ENCODE measurements at places on chromosomes 1 and 21.

- no peaks in the 10 kb centered on the region for H3K36me3 ChIP-seq
- DNase-seq = no peak
- H3K4me3 ChIP-seq = no peak overlapping the region
Observed at GRCh38 chr1:34266127-34266951, 89.6 kb downstream of the C1orf94 start.

- no peaks in the 10 kb centered on the region for H3K4me1 ChIP-seq
- no peaks in the 10 kb centered on the region for H3K36me3 ChIP-seq
- DNase-seq = no peak
- H3K4me3 ChIP-seq = no peak overlapping the region
- no peaks in the 10 kb centered on the region for H3K27me3 ChIP-seq
- H3K27ac ChIP-seq = no peak overlapping the region
Observed at GRCh38 chr1:232134365-232134764, 495.6 kb downstream of the SIPA1L2 start.

- H3K27ac ChIP-seq = peak overlapping the region; percentile 86
- no peak overlapping the region for H3K4me3 ChIP-seq
- H3K27me3 ChIP-seq = no peaks in the 10 kb centered on the region
- no peak for DNase-seq
- H3K36me3 ChIP-seq = no peaks in the 10 kb centered on the region
- H3K4me1 ChIP-seq = peaks cover 14% of the 10 kb centered on the region
Observed at GRCh38 chr1:12539705-12540579, 78.1 kb downstream of the DHRS3 start.

- peak overlapping the region; percentile 69 for H3K4me3 ChIP-seq
- no peaks in the 10 kb centered on the region for H3K27me3 ChIP-seq
- peak overlapping the region; percentile 80 for H3K27ac ChIP-seq
- peaks cover 3% of the 10 kb centered on the region for H3K4me1 ChIP-seq
- DNase-seq = no peak
- no peaks in the 10 kb centered on the region for H3K36me3 ChIP-seq
Observed at GRCh38 chr1:218348628-218349071, 3.5 kb downstream of the TGFB2 start.

- no peaks in the 10 kb centered on the region for H3K27me3 ChIP-seq
- no peaks in the 10 kb centered on the region for H3K36me3 ChIP-seq
- peak overlapping the region; percentile 81 for H3K27ac ChIP-seq
Observed at GRCh38 chr1:30878559-30878958, 30.0 kb downstream of the SDC3 start.

DNA sequence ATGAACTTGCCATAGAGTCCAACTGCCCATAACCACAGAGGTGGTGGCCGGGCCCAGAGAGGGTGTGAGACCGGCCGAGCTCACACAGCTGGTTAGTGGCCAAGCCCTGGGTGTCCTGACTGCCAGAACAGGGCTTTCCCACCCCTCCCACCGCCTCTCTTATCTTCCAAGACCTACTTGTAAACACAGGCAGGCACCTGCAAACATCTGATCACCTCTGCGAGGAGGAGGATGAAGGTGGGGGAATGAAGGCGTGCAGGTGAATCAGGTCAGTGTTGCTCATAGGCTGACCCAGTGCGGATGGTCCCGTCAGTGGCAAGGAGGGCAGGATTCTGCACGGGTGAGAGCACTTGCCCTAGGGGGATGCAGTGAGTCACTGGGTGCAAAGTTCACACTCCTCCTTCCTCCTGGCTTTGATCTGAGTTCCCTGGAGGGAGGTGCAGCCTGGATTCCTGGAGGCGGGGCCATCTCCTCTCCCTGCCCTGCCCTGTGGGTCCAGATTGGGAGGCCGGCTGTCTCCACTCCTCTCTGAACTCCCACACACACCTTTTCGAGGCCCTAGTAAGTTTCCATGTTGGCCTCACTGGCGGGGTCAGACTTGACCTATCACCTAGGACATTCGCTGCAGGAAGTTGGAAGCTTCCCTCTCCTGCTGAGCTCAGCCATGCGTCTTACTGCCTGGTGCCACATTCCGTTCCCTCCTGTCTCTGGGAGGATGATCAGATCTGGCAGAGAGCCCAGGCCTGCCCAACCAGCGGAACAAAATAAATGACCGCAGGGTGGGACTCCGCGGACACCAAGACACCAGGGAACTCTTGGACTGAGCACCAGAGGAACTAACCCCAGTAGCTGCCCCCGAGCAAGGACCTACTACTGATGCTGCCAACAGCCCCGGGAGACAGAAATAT, 7.3 kb downstream of the UQCRHL start:
- H3K36me3 ChIP-seq = no peaks in the 10 kb centered on the region
- peak overlapping the region; percentile 90 for H3K27ac ChIP-seq
- no peak overlapping the region for H3K4me3 ChIP-seq

GRCh38 chr1:186849826-186850225, 21.1 kb downstream of the PLA2G4A start:
- H3K4me1 ChIP-seq = peaks cover 34% of the 10 kb centered on the region
- H3K27ac ChIP-seq = no peak overlapping the region
- H3K4me3 ChIP-seq = no peak overlapping the region
- no peaks in the 10 kb centered on the region for H3K27me3 ChIP-seq
- no peaks in the 10 kb centered on the region for H3K36me3 ChIP-seq

All from esophagus squamous epithelium (tissue), 5 donors.